ENCODE measurements at places on chromosomes 12 and 14.

- DNase-seq: no peak
Observed at GRCh38 chr12:65619018-65619417, 205.3 kb upstream of the HMGA2 start.

GRCh38 chr14:51613416-51613815, 38.3 kb upstream of the FRMD6 start:
- DNase-seq: no peak

DNA sequence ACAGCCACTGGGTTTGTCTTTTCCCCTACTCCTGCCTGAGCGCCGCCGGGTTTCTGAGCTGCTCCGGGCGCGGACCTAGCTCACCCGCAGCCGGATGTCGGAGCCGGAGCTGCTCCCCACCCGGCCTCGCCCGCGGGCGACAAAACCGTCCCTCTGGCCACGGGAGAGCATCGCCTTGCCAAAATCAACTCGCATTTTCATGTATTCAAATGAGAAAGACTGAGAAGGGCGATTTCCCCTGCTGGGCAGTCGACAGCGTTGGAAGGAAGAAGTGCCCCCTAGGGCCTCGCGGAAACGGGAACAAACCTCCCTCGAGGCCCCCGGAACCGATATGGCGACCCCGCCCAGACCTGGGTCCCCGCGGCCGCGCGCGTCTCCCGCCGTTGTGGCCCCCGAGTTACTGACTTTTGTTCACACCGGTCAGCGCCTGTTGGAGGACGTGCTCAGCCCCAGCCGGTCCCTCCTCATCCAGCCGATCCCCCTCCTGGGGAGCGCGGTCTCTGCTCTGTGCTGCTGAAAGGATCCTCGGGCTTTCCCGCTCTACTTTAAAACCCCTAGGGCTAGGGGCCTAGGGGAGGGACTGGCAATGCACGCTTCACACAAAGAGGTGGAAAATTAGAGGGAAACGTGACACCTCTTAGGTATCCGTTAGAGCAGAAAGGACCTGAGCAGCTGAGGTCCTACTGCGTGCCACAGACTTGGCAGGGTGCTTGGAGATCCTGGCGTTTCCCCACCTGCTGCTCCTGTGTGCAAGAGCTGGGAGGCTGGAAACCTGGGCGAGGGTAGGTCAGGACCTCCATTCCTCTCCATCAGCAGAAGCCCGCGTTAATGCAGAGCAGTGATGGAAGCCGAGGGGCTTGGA, 4.3 kb downstream of the TTC6 start:
- no peak for DNase-seq

DNA sequence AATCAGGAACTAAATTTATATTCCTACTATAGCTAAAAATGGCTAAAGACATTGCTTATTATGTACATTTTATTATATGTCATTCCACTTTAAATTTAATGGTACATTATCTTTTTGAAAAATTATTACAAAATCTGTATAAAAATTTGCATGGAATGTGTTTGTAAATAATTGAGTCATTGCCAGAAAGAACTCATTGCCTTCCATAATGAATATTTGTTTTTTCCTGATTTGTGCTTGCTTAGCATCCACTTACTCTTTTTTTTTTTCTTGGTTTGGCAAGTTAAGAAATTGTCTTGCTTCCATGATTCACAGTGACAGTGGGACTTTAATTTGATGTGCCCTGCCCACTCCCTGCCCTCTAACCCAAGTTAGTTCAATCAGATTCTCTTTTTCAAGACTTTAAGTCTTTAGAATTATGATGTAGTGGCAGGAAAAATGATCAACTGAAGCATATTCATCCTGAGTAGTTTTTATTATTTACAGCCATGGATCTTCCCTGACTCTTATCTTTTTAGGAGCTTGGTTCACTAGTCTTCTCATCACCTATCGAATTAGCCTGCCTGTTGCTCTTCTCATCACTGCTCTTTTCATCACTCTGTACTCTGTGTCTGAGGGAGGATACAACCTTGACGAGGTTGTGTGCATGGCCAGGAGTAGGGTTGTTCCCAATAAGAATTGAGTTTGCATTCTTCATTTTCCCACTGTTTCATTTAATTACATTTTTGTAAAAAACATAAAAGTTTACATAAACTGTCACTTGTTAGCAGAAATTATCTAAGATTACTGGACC, 442.0 kb downstream of the BTG1 start:
- DNase-seq: no peak

DNA sequence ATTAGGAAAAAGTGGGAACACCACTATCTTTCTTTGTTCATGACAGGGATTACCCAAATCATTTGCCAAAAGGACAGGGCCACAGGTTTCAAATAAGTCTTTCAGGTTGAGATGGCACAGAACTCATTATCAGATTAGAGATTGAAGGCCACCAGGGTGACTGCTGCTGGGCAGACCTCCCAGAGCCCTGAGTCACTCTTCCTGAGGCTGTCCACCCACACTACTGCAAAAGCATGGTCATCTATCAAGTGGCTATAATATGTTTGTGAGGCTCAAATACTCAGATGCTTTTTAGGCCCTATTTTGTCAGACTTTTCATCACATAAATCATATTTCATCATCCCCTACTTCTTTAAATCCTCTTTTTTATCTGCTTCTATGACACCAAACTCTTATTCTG, 155.3 kb upstream of the CCDC196 start:
- DNase-seq: no peak

GRCh38 chr14:69796797-69797500, at the start of gene SLC10A1:
Gene SLC10A1 (minus strand): TSS chr14:69797241. CDS start chr14:69797155, 86 bp downstream.
- no peak for DNase-seq

GRCh38 chr12:57539-57938, 9.0 kb upstream of the IQSEC3 start:
- no peak for DNase-seq

DNA sequence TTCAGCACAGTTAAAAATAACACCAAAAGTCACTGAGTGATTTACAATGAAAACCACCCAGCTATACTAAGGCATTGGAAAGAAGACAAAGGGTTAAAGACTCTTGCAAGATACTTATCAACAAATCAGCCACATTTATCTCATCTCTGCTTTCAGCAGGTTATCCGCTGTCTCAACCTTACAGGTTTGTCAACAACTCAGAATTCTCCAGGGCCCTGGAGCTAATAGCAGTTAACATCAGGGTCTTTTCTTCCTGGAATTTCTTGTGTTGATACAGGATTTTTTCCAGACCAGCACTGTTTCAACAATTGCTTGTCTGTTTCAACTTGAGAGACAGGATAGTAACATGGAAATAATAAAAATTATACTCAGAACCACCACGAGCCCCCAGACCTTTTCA, 3.5 kb downstream of the PKP2 start:
- DNase-seq: no peak

- no peak for DNase-seq
Observed at GRCh38 chr14:30227436-30227835, 299.8 kb upstream of the PRKD1 start.

DNA sequence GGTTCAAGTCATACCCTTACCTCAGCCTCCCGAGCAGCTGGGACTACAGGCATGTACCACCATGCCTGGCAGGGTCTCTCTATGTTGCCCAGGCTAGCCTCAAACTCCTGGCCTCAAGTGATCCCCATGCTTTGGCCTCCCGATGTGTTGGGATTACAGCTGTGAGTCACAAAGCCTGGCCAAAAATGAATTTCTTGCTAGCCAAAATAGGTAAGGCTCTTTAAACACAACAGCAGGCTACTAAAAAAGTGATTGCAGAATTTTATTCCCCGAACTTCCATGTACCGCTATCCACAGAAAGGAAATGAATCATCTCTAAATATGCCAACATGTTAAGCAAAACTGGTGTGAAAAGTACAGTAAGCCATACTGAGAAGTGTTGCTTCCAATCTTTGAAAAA, 50.6 kb downstream of the WDHD1 start:
- no peak for DNase-seq

- no peak for DNase-seq
Observed at GRCh38 chr14:93114068-93114710, 1.5 kb downstream of the ITPK1 start.

- no peak for DNase-seq
Observed at GRCh38 chr12:113366827-113367226, 8.4 kb downstream of the PLBD2 start.

Measured in iPS-NIHi11 (cell line).